ENCODE measurements at places on chromosomes 2 and 18. TPM values are rescaled to one million over a fixed set of nuclear protein-coding genes. Genes with fewer than 3 reads are reported as not detected.

Gene GAREM2
- total RNA-seq, result 6.5 TPM

Gene MPP4
- not detected for total RNA-seq

Gene VSNL1
- total RNA-seq, result not detected

Gene SERPINE2
- total RNA-seq, result 5.2 TPM

Gene G6PC2
- not detected for total RNA-seq

Gene SLC38A11
- not detected for total RNA-seq

DNA sequence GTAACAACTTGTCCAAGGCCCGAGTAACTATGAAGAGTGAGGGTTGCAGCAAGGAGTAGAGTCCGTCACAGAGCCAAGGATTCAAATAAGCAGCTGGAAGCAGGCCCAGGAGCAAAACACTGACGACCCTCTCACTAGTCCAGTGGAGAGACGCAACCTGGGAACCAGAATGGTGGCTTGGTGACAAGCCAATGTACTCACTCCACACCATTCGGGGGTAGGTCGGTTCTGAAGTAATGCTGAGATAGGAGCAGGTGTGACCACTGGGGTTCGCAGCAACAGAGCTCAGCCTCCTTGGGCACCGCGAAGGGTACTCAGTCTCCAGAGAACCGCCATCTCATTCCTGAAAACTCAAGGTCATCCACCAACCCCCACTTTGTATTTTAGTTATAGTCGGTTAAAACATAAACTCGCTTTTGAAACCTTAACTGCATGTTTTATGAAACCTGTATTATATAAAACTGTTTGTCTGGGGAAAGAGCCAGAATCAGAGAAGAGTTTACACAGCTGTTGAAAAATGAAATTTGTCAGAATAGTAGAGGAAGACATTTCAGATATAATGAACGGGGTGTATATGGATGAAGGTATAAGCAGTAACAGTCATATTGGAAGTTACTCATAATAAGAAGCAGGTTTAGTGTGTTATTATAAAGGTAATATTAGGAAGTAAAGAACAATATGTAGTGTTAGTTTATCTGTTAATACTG is 8.6 kb downstream of the ANKRD62 start:
- DNase-seq, result no peak
- H3K4me3 ChIP-seq, result no peak overlapping the region
- no peak overlapping the region for H3K27ac ChIP-seq
- H3K36me3 ChIP-seq, result no peaks in the 10 kb centered on the region
- no peaks in the 10 kb centered on the region for H3K27me3 ChIP-seq

- no peak overlapping the region for H3K4me3 ChIP-seq
- H3K36me3 ChIP-seq, result no peaks in the 10 kb centered on the region
- DNase-seq, result no peak
- H3K4me1 ChIP-seq, result no peaks in the 10 kb centered on the region
- no peak overlapping the region for H3K27ac ChIP-seq
- no peaks in the 10 kb centered on the region for H3K27me3 ChIP-seq
Observed at GRCh38 chr2:21317131-21317530, 193.4 kb downstream of the TDRD15 start.

DNA sequence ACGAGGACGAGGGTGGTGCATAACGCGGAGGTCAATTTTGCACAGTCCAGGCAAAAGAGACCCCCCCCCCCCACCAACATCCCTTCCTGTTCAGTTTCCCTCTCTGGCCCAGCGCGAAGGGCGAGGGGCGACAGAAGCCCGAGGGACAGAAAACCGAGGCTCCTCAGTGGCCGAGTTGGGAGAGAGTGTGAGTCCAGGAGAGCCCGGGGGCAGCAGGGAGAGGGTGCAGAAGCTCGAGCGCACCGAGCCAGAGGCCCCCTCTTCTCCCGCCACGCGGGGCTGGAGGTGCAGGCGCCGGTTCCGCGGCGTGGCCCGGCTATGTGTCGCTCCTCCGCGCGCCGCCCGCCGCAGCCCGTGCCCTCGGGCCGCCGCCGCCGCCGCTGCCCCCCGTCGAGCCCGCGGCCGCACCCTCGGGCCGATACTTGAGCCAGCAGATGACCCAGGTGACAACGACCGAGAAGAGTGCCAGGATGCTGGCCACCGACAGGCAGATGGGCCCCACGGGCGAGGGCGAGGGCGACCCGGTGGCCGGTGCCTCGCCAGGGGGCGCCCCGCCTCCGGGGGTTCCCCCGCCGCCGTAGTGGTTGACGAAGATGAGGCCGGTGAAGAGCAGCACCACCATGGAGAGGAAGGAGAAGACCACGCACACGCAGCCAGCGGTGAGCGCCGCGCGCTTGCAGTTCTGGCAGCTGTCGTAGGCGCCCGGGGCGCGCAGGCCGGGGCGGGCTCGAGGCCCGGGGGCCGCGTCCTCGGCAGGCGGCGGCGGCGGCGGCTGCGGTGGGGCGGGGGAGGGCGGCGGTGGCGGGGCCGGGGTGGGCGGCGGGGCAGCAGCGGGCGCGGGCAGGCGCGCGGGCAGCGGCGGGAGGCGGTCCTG is 20.2 kb upstream of the PAX3 start:
- no peaks in the 10 kb centered on the region for H3K4me1 ChIP-seq
- H3K27me3 ChIP-seq, result peaks cover 5% of the 10 kb centered on the region
- no peak for DNase-seq
- peak overlapping the region; percentile 49 for H3K4me3 ChIP-seq

DNA sequence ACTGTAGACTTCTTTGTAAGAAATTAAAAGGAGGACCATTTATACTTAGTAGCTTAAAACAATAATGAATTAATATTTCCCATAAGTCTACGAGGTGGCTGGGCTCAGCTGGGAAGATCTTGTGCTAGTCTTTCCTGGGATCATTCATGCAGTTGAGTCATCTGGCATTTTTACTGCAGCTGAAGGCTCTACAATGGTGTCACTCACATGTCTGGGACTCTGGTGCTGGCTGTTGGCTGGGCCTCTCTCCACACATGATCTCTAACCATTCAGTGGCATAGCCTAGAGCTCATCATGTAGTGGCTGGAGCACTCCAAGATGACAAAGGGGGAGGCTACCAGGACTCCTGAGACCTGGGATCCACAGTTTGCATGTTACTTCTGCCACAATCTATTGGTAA is 35.5 kb downstream of the CLASP1 start:
- H3K36me3 ChIP-seq, result no peaks in the 10 kb centered on the region
- no peak for DNase-seq
- H3K4me3 ChIP-seq, result no peak overlapping the region
- no peaks in the 10 kb centered on the region for H3K27me3 ChIP-seq
- H3K4me1 ChIP-seq, result peaks cover 6% of the 10 kb centered on the region

DNA sequence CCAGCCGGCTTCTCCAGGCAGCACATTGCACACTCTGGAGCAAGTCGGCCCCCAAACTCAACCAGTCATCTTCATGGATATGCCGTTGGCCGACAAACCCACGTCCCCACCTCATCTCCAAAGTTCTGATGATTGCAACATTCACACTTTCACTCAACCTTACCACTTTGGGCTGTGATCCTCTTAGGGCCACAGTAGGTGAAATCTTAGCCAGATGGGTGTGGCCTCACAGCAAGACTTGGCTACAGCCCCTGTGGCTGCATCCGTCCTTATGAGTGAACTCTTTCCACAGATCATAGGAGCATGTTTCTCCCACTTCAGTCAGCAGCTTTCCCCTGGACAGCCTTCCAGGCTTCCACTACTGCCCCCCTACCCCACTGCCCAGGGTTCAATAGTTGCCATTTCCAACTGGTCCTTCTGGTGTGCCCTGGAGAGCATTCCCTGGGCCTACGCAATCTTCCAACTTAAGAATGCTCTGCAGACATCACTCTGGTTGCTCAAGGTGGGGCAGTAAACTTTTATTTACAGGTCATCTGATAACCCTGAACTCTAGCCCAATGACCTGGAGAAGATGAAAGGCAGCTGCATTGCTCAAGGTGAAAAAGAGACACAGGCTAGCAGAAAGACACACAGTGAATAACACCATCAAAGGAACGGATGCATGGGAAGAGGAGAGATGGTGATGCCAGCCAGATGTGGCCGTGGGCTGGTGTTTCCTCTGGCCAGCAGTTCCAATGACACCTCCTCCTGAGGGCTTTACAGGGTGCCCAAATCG is 34.5 kb downstream of the ARL4C start:
- DNase-seq, result no peak
- peaks cover 62% of the 10 kb centered on the region for H3K4me1 ChIP-seq
- H3K27me3 ChIP-seq, result no peaks in the 10 kb centered on the region
- peak overlapping the region; percentile 93 for H3K27ac ChIP-seq

DNA sequence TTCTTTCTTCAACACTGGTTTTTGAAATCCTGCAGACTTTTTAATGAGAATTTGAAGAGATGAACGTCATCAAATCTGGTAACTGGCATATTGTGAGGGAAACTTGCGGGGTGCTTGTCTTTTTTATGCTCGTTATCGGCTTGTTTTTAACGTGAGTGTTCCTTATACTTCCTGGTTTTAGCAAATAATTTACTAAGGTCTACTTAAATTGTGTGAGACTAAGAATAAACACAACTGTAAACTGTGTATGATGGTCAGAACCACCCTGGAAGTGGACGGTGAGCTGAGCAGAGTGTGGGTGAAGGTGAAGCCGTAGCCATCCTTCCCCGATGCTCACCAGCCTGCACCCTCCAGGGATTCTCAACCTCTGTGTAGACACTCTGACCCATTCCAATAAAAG is 82.3 kb upstream of the CDC42EP3 start:
- no peak for DNase-seq
- H3K27me3 ChIP-seq, result no peaks in the 10 kb centered on the region
- H3K36me3 ChIP-seq, result no peaks in the 10 kb centered on the region
- no peak overlapping the region for H3K4me3 ChIP-seq
- no peaks in the 10 kb centered on the region for H3K4me1 ChIP-seq
- no peak overlapping the region for H3K27ac ChIP-seq

- no peaks in the 10 kb centered on the region for H3K36me3 ChIP-seq
- H3K4me3 ChIP-seq, result no peak overlapping the region
- H3K4me1 ChIP-seq, result no peaks in the 10 kb centered on the region
- no peaks in the 10 kb centered on the region for H3K27me3 ChIP-seq
- no peak for DNase-seq
- H3K27ac ChIP-seq, result no peak overlapping the region
Observed at GRCh38 chr2:118968961-118969733, 27.2 kb downstream of the MARCO start.

DNA sequence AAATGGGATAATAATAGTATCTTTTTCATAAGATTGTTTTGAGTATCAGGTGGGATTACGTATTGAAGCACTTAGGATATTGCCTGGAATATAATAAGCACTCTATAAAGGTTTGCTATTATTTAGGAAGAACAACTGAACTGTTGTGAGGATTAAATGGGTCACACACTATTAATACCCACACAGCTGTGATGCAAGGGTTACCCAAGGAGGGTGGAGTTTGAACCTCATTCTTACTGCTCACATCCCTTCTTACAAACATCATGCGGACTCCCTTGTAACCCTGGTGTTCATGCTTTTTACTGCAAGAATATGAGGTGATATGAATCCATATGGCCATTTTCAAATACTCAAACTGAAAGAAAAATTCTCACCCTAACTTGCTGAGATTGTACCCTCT is 113.5 kb downstream of the KCTD1 start:
- no peaks in the 10 kb centered on the region for H3K36me3 ChIP-seq
- no peak overlapping the region for H3K27ac ChIP-seq
- no peak overlapping the region for H3K4me3 ChIP-seq
- no peaks in the 10 kb centered on the region for H3K27me3 ChIP-seq

GRCh38 chr2:151976945-151977353 is 121.9 kb downstream of the CACNB4 start:
- no peaks in the 10 kb centered on the region for H3K4me1 ChIP-seq
- DNase-seq, result no peak
- no peak overlapping the region for H3K27ac ChIP-seq
- no peak overlapping the region for H3K4me3 ChIP-seq

GRCh38 chr2:46143429-46144132 is 153.6 kb upstream of the EPAS1 start:
- no peaks in the 10 kb centered on the region for H3K4me1 ChIP-seq
- H3K36me3 ChIP-seq, result no peaks in the 10 kb centered on the region
- no peak overlapping the region for H3K27ac ChIP-seq
- H3K27me3 ChIP-seq, result no peaks in the 10 kb centered on the region
- H3K4me3 ChIP-seq, result no peak overlapping the region

DNA sequence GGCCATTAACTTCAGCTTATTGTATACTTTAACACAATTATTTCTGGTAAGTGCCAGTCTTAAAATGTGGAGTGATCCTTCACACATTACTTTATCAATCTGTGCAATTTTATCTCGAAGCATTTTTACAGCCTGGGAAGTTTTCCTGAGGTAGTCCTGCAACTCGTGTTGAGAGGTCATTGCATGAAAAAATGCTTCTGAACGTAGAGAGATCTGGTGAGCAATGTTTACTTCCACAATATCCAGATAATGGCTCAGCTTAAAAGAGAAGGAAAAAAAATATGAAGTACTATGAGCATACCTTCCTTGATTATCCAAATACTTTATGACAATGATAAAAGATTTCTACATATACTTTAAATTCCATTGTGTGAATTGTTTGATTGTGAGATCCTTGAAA is 57.0 kb downstream of the VPS54 start:
- H3K4me1 ChIP-seq, result no peaks in the 10 kb centered on the region
- H3K27me3 ChIP-seq, result no peaks in the 10 kb centered on the region
- peaks cover 4% of the 10 kb centered on the region for H3K36me3 ChIP-seq
- H3K27ac ChIP-seq, result no peak overlapping the region
- DNase-seq, result no peak

GRCh38 chr2:439556-440402 is 151.9 kb upstream of the ALKAL2 start:
- no peak overlapping the region for H3K27ac ChIP-seq
- no peak for DNase-seq
- H3K4me3 ChIP-seq, result no peak overlapping the region
- H3K4me1 ChIP-seq, result peaks cover 18% of the 10 kb centered on the region
- no peaks in the 10 kb centered on the region for H3K27me3 ChIP-seq

- no peaks in the 10 kb centered on the region for H3K4me1 ChIP-seq
- no peaks in the 10 kb centered on the region for H3K36me3 ChIP-seq
- no peak overlapping the region for H3K4me3 ChIP-seq
Observed at GRCh38 chr2:20539776-20540586, 93.1 kb downstream of the RHOB start.

DNA sequence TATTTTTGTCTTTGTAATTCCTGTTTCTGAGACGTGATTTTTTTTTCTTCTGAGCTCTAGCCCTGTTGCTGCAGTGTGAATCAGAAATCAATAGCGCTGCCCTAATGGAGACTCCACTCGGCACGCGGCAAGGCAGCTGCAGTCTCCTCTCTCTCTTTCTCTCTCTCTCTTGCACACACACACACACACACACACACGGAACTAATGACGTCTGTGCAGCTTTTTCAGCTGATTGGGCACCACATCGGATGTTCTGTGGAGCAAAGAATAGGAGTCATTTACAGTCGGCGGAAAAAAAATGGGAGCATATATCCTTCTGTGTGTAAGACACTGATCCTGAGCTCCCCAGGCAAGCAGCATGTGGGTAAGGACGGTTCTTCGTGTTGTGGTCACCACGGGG is 2.0 kb upstream of the MYT1L start:
- no peak overlapping the region for H3K4me3 ChIP-seq
- no peak overlapping the region for H3K27ac ChIP-seq
- no peak for DNase-seq
- H3K36me3 ChIP-seq, result no peaks in the 10 kb centered on the region

- no peak overlapping the region for H3K27ac ChIP-seq
- peaks cover 25% of the 10 kb centered on the region for H3K4me1 ChIP-seq
- H3K27me3 ChIP-seq, result no peaks in the 10 kb centered on the region
- H3K4me3 ChIP-seq, result peak overlapping the region; percentile 46
- peak; percentile 8 for DNase-seq
Observed at GRCh38 chr2:15941871-15942710, 1.7 kb downstream of the MYCN start.
